DMS79 (cell line): ENCODE measurements at places on chromosomes 5 and 9.

DNA sequence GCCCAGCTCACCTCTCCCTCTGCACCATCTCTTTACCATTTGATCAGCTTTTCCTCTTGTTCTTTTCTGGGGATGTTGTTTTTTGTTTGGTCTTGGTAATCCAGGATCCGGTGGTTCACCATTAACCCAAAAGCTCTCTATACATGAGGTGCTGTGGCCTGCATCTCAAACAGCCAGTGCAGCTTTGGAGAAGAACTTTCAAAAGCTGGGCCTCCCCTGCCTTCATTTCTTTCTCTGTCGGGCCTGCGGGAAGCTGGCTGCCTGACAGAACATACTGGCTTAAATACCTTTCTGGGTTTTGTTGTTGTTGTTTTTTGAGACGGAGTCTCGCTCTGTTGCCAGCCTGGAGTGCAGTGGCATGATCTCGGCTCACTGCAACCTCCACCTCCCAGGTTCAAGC, 12.1 kb downstream of the PSAT1 start:
- DNase-seq = no peak

- no peak for DNase-seq
Observed at GRCh38 chr5:120463006-120463680, 957 bp upstream of the PRR16 start.

- no peak for DNase-seq
Observed at GRCh38 chr5:138792195-138792790, 39.1 kb downstream of the CTNNA1 start.

DNA sequence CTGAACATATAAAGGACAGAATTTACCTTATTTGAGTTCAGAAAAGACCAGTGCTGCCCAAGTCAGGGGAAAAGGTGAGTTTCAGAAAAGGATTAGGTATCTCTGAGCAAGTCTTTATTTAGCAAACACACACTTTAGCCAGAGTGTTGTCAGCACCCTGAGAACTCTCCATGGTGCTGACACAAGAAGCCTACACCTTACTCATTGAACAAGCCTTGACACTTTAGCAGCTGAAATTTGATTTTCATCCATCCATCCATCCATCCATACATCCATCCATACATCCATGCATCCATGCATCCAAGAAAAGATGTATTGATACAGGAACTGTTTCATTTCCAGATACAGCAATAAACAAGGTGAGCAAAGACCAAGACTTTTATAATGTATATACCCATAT, 311.2 kb downstream of the TRIM32 start:
- DNase-seq = no peak

GRCh38 chr9:99345942-99346341, 123.9 kb downstream of the SEC61B start:
- no peak for DNase-seq
